ENCODE measurements at places on chromosomes 13 and 19.
A peak's percentile ranks its signal among the peaks of the same experiment; 100 is the strongest.

DNA sequence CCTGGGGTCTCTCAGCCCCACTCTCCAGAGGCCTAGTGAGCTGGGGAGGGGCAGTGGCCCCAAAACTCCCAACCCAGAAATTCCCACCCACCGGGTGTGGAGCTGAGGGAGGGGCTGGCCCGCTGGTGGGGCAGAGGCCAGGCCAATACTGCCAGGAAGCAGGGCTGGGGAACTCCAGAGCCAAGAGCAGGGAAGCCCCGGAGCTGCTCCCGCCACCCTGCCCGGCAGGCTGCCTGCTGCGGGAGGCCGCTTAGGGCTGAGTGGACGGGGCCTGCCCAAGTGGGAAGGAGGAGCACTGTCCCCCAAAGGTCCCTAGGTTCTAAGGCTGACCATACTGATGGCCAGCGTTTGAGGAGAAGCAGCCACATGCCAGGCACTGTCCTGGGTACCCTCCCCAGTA is 13.0 kb upstream of the RELB start:
- no peak for DNase-seq

DNA sequence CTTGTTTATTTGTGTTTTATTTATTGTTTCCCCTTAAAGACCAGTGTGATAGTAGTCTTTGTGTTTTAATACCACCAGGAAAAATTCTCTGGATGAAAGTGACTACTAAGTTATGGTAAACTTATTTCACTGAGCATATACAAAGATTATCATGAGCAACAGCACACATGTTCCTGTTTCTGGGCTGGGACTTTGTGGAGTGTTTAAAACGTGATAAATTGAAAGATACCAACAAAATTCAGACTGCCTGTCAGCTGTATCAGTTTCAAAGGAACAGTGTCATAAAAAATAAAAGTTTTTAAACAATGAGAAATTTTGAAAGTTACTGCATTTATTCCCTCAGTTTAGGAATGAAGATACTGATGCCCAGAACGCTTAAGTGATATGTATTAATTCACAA is 259.4 kb downstream of the DACH1 start:
- DNase-seq: no peak

GRCh38 chr19:7595466-7596133 is at the start of gene CAMSAP3:
CAMSAP3 (plus strand) TSS chr19:7595863; CDS start chr19:7596003, 140 bp downstream.
- DNase-seq: peak; percentile 12

DNA sequence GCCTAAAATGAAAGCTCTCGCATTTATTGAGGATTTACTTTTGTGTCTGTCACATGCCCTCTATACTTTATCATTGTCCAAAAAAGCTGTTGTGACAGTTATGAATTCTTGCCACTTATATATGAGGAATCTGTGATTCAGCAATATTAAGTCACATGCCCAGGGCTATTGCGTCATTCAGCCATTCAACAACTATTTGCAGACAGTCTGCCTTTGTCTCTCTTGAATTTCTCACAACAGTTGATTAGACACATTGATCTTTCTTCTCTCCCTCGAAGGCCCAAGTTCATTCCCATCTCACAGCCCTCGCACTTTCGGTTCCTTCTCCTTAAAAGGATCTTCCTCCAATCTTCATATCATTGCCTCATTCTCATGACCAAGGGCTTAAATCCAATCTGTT is 342.6 kb downstream of the MZT1 start:
- no peak for DNase-seq

DNA sequence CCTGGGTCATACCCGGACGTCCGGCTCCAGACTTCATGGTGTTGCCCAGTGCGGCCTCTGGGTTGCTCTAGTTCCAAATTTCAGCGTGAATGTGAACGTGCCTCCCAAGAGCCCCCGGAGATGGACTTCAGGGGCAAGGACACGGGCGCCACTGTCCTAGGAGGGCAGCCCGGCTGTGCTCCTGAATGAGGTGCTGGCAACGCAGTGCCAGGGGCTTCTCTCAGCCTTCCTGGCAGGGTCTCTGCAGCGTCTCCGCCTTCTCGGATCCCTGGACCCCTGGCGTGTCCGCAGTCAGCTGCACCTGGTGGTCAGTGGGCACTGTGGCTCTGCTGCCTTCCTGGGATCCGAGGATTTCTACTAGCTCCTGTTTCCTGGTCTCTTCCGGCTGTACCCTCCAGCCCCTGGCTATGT is 101.7 kb upstream of the MCF2L start:
- DNase-seq: no peak

GRCh38 chr13:39580881-39581575 is 22.0 kb downstream of the LHFPL6 start:
- no peak for DNase-seq

DNA sequence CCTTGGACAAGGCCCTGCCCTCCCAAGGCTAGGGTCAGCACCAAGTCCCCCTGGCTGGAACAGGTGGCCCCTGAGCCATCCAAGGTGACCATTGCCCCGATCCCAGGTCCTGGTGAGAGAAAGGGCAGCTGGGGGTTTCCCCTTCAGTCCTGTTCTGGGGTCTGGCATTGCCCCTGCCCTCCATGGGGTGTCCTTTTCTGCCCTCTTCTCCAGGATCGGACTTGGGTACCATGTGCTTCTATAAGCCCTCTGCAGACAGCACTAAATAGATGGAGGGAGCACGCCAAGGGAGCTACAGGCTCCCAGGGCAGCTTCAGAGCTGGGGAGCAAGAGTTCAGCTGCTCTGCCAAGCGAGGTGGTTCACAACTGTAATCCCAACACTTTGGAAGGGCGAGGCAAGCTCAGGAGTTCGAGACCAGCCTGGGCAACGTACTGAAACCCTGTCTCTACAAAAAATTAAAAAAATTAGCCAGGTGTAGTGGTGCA is 13.5 kb upstream of the KCNN1 start:
- no peak for DNase-seq

- no peak for DNase-seq
These were observed 671.1 kb upstream of the SPRY2 start for GRCh38 chr13:81012031-81012430.

- DNase-seq: no peak
These were observed 1787.3 kb downstream of the SLITRK5 start for GRCh38 chr13:89458456-89458855.

- DNase-seq: no peak
These were observed 3.6 kb downstream of the MAU2 start for GRCh38 chr19:19324059-19324770.

- no peak for DNase-seq
These were observed 213.5 kb downstream of the DIAPH3 start for GRCh38 chr13:59950266-59950665.

DNA sequence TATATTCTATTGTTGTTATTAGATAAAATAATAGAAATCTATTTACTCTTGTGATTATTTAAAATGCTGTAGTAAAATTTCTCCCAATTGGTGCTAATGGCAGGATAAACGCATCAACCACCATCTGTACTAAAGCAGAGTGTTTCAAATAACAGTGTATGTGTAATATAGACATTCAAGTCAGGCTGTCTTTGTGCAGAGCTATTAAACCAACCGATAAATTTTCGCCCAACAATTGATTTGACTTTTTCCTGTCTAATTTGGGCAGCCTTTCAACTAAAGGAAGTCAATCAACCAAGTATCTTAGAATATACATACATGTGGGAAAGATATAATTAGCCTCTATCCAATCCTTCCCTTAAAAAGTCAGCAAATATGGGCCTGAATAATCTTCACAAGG is 5.8 kb downstream of the AMER2 start:
- DNase-seq: no peak

- no peak for DNase-seq
These were observed 30.9 kb downstream of the LAMP1 start for GRCh38 chr13:113327766-113328471.

- DNase-seq: no peak
These were observed 48.5 kb downstream of the TDRD12 start for GRCh38 chr19:32767951-32768679.

DNA sequence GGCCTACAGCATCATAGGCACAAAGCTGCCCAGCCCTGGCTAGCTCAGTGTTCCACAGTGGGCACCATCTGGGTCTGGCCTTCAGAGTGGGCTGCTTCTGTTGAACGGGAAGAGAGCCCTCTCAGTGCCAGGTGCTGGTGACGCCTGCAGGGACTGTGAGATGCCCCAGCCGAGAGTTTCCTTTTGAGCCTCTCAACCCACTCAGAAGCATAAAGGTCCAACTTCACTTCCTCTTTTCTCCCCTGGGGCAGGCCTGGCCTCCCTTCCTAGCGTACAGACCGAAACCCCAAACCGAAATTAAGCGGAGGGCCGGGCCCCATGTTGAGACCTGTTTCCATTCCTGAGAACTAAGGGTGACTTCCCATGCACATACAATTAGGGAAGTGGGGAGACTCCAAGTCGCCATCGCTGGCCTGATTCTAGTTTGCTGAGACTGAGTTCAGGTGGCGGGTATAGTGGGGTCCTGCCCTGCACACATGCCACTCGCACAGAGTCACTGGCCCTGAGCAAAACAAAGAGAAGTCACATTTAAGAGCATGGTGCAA is 6.9 kb downstream of the RAB8A start:
- peak; percentile 41 for DNase-seq

DNA sequence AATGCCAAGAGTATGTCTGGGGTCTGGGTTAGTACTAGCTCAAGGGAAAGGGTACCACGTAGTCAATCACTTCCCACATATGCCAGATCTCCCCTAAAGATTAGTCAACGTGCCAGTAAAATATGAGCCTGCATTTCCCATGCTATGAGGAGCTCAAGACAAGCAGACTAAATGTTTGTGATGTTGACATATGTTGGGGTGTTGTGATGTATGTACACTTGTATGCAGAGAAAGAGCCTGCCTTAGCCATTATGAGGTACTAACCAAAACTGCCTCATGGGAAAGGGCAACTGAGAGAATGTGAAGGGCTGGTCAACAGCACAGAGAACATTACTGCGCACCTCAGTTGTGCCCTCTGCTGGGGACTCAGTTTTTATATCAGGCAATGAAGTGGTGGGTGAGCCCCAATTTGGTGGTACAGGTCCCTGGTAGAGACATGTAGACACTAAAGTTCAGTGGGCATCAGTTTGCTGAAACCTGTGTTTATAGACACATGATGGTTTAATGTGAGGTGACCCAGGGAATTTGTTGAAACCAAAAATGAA is 287.0 kb downstream of the DCT start:
- DNase-seq: no peak

DNA sequence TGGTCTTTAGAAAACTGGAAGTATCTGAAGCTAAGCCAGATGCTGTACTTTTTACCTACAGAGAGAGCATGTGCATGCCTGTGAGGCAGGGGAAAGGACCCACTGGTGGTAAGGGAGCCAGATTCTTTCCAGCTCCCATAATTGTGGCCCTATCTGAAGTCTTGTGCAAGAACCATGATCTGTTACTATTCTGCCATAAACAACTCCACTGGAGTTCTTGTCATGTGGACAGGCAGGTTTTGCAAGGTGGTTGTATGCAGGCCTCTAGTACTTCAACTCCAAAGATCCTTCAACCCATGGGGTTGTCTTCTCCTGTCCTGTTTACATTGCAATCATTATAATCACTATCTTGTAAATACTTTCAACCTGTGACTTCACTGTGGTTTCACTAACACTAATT is 14.1 kb downstream of the PROSER1 start:
- no peak for DNase-seq

DNA sequence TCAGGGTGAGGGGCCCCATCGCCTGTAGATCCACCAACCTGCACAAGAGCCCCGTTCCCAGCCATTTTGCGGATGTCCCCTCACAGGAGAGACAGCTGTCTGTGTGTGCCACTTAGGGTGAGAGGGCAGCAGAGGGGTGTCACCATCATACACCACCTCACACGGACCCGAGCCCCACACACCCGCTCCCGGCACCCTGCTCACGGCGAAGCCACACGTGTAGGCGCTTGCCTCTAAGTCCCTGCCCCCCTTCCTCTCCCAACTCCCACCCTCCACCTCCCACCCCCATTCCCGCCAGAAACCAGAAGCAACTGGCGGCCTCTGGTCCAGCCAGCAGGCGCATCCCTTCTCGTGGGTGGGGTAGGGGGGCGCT is 4.0 kb upstream of the DPF1 start:
- DNase-seq: no peak

DNA sequence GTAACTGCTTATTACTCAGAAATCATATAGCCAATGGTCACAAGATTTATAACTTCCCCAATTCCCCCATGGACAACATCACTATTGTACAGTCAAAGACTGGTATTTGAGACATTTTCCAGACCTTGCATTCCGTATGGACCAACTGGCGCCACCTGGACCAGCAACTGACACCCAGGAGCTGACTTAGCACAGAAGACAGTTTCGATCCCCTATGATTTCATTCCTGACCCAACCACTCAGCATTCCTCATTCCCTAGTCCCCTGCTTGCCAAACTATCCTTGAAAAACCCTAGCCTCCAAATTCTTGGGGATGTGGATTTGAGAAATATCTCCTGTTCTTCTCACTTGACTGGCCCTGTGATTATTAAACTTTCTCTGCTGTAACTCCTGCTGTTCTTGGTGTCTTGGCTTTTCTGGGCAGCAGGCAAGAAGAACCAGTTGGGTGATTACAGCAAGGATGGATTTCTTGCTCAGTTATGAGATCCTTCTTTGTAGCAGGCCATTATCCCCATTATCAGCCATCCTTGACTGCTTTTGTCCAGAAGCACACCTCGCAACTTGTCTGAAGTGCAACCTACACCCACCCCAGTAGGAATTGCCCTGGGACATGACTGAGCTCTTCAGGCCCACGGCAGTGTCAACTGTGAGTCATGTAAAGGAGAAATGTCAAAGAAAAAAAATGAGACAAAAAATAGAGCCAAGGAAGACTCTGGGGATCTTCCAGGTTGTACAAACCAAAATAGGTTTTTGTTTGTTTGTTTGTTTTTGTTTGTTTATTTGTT is 13.7 kb upstream of the MAP3K10 start:
- no peak for DNase-seq

DNA sequence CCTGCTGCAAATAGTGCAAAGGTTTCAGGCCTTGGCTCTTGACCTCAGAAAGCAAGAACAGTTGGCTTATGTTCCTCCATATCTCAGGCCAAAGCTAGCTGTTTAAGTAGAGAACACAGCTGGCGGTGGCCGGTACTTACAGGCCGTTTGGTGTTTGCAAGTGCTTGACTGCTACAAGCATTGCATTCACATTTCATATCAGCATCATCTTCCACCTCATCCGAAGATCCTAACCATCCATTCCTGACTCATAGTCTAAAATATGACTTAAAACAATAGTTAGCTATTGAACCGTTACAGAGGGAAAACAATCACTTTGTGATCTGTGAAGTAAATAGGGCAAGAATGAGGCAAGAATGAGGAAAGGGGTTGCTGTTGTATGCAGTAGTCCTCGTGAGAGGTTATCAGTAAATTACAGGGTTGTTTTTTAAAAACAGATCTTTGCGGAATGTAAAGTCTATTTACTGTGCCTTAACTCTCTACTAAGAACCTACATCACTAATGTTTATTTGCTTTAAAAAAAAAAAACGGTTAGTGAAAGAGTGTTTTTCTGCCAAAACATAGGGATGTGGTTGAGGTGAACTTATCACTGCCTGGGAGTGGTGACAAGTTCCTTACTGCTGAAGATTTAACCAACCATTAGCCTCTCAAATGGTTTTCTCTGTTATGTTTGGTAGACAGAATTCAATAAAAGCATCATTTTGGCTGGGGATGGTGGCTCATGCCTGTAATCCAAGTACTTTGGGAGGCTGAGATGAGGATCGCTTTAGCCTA is 21.6 kb upstream of the WDR88 start:
- no peak for DNase-seq

GRCh38 chr13:39675904-39676303 is 20.4 kb downstream of the COG6 start:
- no peak for DNase-seq
